Kidney epithelial cell (primary cell): ENCODE measurements at places on chromosomes 1 and 21. TPM values are rescaled to one million over a fixed set of nuclear protein-coding genes. Genes with fewer than 3 reads are reported as not detected.

KIF26B gene
- 14.6 and 19.6 TPM in 2 replicates for total RNA-seq

KCNK1 gene
- 6.2 and 6.3 TPM in 2 replicates for total RNA-seq

OR2W3 gene
- 1.0 and 1.8 TPM in 2 replicates for total RNA-seq

SSBP3 gene
- 19.7 and 20.9 TPM in 2 replicates for total RNA-seq

TMCO2 gene
- total RNA-seq: not detected in 2 replicates

LRRC8B gene
- 8.9 and 19.0 TPM in 2 replicates for total RNA-seq

PDE9A gene
- total RNA-seq: 3.9 and 4.2 TPM in 2 replicates

UBE2U gene
- not detected in 2 replicates for total RNA-seq

PEAR1 gene
- total RNA-seq: 10.3 and 17.1 TPM in 2 replicates

OLFML2B gene
- total RNA-seq: 3.1 and 5.5 TPM in 2 replicates

TSPAN1 gene
- 52.7 and 68.5 TPM in 2 replicates for total RNA-seq
